ENCODE measurements at places on chromosomes 2 and 18.

DNA sequence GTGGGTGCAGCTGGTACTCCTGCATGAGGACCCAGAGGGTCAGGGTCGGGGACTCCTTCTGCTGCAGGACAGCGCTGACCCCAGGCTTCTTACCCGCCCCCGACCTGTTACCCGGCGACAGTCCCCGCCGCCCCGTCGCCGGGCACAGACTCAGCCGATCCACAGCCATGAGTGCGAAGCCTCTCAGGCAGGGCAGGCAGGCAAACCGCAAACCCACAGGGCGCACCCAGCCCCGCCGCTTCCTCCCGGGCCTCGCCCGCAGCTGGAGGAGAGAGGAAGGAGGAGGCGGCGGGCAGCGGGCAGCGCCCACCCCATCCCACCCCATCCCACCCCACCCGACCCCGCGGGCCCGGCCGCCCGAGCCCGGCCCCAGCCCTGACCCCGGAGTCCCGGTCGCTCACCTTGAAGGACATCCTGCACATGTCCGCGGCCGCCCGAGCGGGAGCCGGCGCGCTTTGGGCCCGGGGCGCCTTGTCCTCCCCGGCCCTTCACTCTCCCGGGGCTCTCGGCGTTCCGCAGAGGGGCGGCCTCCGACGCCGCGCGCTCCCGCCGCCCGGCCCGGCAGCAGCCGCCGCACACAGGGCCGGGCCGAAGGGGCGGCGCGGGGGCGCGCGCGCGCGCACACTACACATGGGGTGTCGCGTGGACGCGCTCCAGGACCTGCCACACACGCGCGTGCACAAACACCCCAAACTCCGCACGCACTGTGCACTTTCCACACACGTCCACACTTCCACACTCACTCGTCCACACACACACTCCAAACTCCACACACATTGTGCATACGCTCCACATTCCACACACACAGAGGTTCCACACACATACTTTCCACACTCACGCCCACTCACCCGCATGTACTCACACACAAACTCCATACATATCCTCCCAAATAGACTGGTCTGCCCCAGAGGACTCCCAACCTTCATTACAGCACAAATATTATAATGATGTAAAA is at the start of gene ANKRD29:
ANKRD29 (minus strand) TSS at position 603 of the 955 bp plus-strand sequence; CDS start at position 422, 181 bp downstream.
- DNase-seq: peak; percentile 16

DNA sequence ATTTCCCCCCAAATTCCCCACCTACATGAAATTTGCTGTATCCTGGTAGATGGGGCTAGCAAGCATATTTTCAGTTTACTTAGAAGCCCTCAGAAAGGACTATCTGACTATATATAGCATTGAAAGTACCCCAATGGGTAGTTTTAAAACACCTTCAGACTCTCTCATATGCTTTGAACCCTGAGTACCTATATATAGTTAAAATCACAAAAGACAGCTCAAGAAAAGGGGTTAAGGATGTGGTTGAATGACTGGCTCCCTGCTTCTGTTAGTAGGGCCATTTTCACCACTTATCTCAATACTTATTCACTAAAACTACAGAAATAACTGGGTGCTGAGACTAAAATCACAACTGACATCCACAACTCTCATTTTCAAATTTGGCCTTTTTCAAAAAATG is 18.5 kb downstream of the WDPCP start:
- DNase-seq: no peak

GRCh38 chr18:79400091-79400590 is 4.4 kb downstream of the NFATC1 start:
- DNase-seq: peak; percentile 66

DNA sequence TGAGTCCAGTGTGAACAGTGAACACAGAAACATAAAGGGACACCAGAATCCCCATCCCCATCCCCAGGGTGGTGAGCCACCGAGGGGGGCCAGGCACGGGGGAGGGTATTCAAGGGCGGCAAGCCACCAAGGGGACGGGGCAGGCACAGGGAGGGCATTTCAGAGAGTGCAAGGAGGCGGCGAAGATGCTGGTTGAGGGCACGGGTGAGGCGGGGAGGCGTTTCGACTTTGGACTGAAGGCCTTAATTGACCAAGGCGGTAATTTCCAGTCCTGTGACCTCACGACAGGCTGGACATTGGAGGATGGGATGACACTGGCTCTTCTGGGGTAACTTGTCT is 70.4 kb downstream of the ODC1 start:
- no peak for DNase-seq

DNA sequence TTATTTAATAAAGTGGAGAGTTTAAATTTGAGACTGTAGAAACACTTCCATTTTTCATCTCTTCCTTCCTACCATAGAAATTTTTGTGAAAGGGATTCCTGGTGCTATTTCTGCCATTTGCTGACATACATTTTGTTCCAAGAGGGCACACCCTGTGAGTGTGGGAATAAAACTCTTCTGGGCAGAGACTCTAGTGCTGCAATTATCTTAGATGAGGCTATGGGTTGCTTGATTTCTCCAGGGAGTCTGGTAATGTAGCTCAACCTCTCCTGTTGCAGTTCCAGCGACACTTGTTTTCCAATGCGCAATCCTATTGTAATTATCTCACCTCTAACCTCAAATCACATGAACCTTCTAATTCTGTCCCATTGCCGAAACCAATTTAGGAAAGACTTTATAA is 60.1 kb upstream of the ZSWIM2 start:
- DNase-seq: no peak

GRCh38 chr2:161964160-161964559 is 109.9 kb downstream of the DPP4 start:
- DNase-seq: no peak

DNA sequence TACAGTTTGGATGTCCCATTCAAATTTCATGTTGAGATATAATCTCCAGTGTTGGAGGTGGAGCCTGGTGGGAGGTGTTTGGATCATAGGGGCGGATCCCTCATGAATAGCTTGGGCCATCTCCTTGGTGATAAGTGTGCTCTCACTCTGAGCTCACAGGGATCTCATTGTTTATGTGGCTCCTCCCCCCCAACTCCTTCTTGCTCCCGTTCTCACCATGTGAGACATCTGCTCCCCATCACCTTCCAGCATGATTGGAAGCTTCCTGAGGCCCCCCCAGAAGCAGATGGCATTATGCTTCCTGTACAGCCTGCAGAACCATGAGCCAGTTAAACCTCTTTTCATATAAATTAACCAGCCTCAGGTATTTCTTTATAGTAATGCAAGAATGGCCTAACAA is 3.0 kb upstream of the INPP1 start:
- no peak for DNase-seq

- DNase-seq: no peak
Measured at GRCh38 chr2:104914509-104914908, 60.6 kb downstream of the POU3F3 start.

DNA sequence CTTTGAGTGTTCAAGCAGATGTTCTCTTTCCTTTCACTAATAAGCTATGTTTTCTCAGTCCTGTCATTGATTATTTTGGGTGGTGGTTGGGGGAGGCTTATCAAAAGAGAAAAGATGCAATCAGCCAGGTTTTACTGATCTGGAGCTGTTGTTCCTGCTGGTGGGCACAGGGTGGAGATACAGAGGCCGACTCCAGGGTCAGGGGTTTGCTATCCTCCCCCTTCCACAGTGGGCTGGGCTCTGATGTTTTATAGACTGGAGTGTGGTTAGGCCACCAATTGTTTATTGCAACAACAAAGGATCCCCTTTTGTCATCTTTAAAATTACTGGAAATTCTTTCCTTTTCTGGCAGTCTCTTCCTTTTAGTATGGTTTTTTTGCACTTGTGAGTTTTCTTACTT is 120.5 kb downstream of the TANC1 start:
- DNase-seq: no peak

Data from stimulated activated naive CD4-positive, alpha-beta T cell (primary cell).